Ammon's horn (tissue), 1 donor: ENCODE measurements at places on chromosomes 1 and 21.

GRCh38 chr1:183272390-183272848 lies 86.4 kb downstream of the LAMC2 start:
- DNase-seq = no peak

DNA sequence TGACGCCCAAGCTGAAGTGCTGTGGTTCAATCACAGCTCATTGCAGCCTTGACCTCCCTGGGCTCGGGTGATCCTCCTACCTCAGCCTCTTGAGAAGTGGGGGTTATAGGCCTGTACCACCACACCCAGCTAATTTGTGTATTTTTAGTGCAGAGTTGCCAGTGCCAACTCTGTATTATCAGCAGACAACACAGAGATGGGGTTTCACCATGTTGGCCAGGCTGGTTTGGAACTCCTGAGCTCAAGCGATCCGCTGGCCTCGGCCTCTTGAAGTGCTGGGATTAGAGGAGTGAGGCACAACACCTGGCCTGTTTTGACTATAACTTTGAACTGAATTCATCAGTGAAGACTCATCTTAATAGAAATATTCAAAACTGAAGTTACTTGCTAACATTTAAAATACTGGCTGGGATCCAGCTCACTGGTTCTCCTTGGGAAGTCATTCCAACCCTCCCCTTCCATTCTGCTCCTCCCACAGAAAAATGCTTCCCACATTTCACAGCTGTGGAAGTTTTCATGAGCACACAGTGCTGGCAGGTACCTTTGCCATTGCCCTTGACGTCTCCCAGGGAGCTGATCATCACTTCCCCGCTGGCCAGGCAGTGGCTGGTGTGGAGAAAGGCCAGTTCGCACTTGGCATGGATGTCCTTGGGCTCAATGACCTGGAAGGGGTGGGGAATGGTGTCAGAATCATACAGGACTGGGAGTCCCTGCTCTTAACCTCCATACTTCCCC lies 4.7 kb downstream of the SELENBP1 start:
- DNase-seq = peak; percentile 17

DNA sequence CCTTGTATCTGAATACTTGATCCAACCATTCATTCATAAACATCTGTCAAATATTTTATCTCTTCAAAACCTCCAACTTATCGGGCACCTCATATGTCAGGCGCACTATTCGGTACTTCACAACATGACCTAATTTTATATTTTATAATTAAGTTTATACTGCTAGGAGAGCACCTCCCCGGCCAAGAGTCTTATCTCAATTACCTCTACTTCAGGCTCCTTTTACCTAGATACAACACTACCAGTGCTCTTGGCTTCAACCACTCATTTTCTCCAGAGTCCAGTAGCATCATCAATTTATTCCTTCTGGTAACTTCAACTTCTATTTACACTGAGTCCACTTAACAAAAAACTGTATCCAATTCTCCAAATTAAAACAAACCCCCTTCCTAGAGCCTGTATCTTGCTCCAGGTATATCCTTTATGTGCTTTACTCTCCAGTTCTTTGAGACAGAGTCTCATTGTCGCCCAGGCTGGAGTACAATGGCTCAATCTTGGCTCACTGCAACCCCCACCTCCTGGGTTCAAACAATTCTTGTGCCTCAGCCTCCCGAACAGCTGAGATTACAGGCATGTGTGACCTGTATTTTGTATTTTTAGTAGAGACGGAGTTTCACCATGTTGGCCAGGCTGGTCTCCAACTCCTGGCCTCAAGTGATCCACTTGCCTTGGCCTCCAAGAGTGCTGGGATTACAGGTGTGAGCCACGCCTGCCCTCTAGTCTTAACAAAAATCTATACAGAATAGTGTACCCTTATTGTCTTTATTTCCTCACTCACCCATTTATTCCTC lies 18.8 kb downstream of the GPBP1L1 start:
- DNase-seq = no peak

- no peak for DNase-seq
These were observed 49.7 kb downstream of the DMRTA2 start for GRCh38 chr1:50373532-50373931.
